Activated CD8-positive, alpha-beta T cell treated with anti-CD3 and anti-CD28 coated beads for 36 hours (primary cell): ENCODE measurements at places on chromosomes 3 and 15. TPM values are rescaled to one million over a fixed set of nuclear protein-coding genes. Genes with fewer than 3 reads are reported as not detected.

PYGO1 gene
- total RNA-seq = not detected

SAMD7 gene
- total RNA-seq = not detected

DHFR2 gene
- total RNA-seq = 8.1 TPM

IQCF5 gene
- not detected for total RNA-seq

MUC20 gene
- 0.20 TPM for total RNA-seq

VIPR1 gene
- total RNA-seq = 8.5 TPM

CLEC3B gene
- not detected for total RNA-seq

TRH gene
- total RNA-seq = not detected

ALDH1L1 gene
- total RNA-seq = not detected

ILDR1 gene
- not detected for total RNA-seq

MNS1 gene
- 0.29 TPM for total RNA-seq

GNAT1 gene
- 0.23 TPM for total RNA-seq

ZKSCAN7 gene
- 4.0 TPM for total RNA-seq

DNA sequence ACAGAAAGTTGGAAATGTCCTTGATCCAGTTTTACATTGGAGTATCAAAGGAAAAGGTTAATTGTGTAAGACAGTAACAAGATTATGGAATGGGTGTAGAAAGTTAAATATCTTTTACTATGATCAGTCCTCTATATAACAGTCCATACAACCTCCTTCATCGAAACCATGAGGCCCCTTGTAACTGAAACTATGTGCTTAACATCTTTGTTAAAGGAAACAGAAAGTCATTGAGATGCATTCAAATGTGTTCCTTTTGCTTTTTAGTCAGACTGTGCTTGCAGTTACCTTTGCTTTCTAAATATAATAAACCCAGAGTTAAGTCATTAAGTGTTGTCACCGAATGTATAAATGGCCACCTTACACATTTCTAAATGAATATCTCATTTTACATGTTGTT, 1298.5 kb downstream of the ROBO2 start:
- DNase-seq = no peak

GRCh38 chr3:153130312-153130977, 31.6 kb upstream of the RAP2B start:
- no peak for DNase-seq

DNA sequence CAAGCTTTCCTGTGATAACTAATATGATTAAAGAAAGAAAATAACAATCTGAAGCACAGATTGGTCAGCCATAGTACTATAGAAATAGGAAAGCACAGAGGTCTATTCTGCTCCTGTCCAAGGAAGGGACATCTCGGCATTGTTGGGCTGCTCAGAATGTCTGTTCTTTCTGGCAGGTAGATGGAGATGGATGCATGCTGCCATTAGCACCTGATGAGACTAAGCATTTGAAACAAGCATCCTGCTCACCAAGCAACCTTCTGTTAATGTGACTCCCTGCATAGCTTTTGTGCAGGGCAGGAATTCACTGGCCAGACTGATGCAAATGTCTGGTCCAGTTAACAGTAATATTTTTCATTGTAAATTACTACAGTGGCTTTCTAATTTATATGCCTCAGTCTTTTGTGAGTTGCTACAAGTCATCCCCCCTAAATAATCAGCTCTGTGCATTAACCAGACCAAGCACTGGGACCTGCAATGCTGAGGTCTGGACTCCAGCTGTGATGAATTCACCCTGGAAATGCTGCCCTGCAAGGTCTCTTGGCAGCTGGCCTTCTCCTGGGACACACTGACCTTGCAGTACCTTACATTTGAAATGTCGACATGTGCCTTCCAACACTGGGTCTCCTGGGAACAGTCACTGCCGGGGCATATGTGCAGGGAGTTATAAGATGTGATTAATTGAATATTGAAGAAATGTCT, 1123.7 kb downstream of the IGSF11 start:
- no peak for DNase-seq

GRCh38 chr3:195154793-195155535, 116.0 kb downstream of the XXYLT1 start:
- peak; percentile 33 for DNase-seq

DNA sequence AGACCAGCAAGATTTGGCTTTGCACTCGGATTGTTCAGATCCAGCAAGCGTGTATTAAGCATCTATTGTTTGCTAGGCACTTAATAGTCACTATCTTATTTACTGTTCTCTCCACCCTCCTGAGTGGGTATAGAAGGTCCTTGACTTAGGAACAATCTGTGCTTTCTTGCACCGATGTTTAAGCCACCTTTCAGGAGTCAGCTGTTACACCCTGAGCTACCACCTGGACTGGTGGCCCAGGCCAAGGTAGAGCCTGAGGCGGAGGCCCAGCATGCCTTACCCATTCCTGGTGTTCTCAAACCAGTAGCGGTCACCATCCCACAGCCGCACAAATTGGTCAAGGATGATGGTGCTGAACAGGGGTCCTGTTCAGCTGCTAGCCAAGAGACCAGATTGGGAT, 10.0 kb downstream of the DUOX1 start:
- no peak for DNase-seq

GRCh38 chr15:48627260-48627940, 18.1 kb downstream of the FBN1 start:
- DNase-seq = no peak

GRCh38 chr15:58065445-58066041, at the start of gene ALDH1A2:
TSS of gene ALDH1A2 (minus strand) at chr15:58065711. CDS start at chr15:58065650, 61 bp downstream.
- DNase-seq = peak; percentile 25

GRCh38 chr3:184255291-184256039, 5.9 kb downstream of the CAMK2N2 start:
- peak; percentile 58 for DNase-seq

DNA sequence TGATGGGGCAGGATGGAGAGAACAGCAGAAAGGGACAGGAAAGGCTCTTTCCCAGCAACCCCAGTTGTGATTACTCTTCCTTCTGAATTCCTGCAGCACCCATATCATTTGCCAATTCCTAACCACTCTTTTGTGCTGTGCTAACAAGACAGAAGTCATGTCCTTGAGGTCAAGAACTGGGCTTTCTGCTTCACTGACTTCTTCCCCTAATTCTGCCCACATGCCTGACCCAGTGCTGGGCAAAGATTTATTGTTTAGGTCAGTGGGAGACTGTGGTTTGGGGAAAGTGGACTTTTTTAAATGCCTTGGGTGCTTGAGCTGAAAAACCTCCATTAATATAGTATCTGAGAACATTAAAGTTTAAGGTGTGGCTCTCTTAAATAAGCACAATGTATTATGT, 4.2 kb upstream of the EFCAB12 start:
- no peak for DNase-seq

DNA sequence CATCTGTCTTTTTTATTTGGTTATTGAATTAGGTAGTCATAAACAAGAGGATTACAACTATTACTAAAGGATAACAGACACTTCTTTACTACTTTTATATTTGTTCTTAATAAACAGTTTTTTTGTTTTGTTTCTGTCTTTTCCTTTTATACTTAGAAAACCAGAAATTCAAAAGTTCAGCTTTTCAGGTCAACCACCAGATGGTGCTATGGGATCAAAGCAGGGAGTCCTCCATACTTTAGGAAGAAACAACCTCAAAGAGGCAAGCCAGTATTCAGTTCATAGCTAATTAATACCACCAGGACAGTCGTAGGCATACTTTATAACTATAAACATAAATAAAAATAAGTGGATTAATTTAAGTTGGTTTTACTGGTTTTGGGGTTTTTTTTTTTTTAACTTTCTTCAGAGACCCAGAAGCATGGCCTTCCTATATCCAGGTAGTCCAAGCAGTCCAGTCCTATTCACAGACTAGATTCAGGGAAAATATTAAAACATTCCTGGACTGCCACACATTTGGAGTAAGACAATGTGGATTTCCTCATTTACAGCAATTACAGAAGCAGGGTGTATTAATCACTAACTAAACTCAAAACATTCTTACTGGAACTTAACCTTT, 16.0 kb upstream of the EID1 start:
- peak; percentile 22 for DNase-seq

DNA sequence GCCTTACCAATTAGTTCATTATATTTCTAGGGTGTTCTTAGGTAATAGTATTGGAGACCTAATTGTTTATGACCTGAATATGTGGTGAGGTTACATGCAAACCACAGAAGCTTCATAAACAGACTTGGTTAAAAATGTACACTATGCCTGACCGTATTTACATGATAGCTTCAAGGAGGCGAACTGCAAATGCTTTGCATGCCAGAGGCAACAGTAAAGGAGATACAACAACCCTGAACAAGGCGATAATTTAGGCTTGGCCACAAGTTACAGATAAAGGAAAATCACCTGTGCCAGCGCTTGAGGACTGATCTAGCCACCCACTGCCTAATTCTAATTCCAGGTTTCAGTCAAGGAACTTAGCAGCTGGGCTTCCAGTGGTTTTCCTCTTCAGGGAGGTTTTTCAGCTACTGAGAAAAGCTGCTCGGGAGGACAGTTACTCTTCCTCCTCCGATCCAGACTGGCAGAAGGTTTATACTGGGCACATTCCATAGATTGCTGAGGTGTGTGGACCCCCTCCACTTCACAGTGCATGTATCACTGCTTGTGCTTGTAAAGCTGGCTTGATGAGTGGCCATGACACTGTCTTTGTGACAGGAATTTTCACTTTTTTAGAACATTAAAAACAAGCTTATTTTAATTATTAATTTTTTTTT, 95.6 kb downstream of the DHX36 start:
- DNase-seq = no peak

GRCh38 chr3:63232764-63233396, 45.2 kb upstream of the SYNPR start:
- no peak for DNase-seq

- DNase-seq = no peak
Observed at GRCh38 chr3:45084820-45085816, 59.0 kb downstream of the CLEC3B start.

- DNase-seq = peak; percentile 82
Observed at GRCh38 chr15:80710635-80711554, 15.8 kb downstream of the ABHD17C start.

- DNase-seq = no peak
Observed at GRCh38 chr3:12742330-12743107, 16.5 kb downstream of the TMEM40 start.

DNA sequence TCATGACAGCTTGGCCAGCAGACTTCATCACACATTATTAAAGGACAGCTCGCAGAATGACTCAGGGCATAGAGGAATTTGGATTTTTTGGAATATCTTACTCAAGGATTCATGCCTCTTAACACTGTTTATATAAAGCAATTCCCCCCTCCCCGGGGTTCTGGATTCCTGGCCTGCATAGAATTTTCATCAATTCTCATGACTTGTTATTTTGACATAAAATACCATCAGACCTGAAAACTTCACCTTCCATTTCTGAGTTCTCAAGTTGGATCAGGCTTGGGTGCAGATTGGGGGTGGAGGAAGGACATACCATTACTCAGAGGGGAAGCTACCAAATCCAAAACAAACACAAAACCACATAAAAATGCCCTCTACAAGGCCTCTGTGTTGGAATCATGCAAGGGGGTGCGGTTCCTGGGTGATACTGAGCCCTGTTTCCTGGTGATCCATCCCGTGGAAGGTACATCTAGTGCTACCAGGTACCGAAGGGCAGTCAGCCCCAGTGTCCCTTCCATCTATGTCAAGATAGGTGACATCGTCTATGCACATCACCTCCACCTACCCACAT, 95.3 kb downstream of the DAPK2 start:
- DNase-seq = no peak

- DNase-seq = no peak
Observed at GRCh38 chr3:43838877-43839276, 148.1 kb downstream of the ABHD5 start.

- DNase-seq = no peak
Observed at GRCh38 chr3:62233065-62233464, 140.3 kb downstream of the FEZF2 start.

- DNase-seq = no peak
Observed at GRCh38 chr3:156973954-156974353, 147.8 kb downstream of the LEKR1 start.

DNA sequence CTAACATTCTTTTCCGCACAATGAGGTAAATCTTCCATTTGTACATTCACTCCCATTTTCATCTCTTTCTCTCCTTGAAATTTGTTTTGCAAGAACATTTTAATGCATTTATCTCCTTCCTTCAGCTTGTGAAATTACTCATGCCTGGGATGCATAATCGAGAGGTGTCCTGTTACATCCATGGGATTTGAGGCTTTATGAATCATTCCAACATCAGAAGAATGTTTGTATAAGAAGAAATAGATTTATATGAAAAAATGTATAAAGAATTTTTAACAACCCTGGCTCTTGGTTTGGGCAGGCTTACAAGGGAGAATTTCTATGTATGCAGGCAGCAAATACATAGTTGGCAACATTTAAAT, 93.2 kb upstream of the MBNL1 start:
- DNase-seq = no peak

GRCh38 chr3:9397906-9398699, 688 bp downstream of the SETD5 start:
- peak; percentile 54 for DNase-seq

DNA sequence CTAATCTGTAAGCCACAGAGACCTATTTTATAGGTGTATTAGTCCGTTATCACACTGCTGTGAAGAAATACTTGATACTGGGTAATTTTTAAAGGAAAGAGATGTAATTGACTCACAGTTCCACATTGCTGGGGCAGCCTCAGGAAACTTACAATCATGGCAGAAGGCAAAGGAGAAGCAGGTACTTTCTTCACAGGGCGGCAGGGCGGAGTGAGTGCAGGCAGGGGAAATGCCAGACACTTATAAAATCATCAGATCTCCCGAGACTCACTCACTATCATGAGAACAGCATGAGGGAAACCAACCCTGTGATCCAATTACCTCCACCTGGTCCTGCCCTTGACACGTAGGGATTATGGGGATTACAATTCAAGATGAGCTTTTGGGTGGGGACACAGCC, 108.7 kb downstream of the GALK2 start:
- no peak for DNase-seq

DNA sequence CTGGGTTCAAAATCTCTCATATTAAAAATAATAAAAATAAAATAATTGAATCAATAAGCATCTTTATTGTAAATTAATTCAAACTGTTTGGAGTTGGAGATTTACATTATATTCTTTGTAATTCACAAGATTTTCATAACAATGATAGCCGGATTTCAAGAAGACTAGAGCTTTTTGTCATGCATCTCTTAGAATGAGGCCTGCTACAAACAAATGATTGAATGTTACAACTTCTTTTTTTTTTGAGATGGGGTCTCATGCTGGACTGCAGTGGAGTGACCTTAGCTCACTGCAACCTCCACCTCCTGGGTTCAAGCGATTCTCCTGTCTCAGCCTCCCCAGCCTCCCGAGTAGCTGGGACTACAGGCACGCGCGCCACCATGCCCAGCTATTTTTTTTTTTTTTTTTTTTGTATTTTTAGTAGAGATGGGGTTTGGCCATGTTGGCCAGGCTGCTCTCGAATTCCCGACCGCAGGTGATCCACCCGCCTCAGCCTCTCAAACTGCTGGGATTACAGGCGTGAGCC, 3.5 kb downstream of the SLTM start:
- no peak for DNase-seq
